Non-pigmented ciliary epithelial cell (primary cell): ENCODE measurements at places on chromosomes 2 and 18.
A peak's percentile ranks its signal among the peaks of the same experiment; 100 is the strongest.

DNA sequence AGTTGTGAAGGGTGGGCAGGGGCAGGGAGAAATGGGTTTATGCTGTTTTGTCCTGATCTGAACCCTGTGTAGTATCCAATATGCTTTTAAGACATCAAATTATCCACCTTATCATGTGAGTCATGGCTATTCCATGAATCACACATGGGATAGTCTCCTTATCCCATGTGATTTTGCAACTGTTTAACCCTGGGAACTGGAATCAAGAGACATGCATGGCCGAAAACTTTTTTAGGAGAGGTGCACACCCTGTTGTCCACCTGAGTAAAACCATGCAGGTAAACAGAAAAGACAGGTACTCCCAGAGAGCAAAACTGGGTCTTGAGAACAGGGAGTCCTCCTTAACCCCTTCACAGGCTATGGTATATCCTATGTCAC is 490.6 kb upstream of the HS6ST1 start:
- no peak for DNase-seq

DNA sequence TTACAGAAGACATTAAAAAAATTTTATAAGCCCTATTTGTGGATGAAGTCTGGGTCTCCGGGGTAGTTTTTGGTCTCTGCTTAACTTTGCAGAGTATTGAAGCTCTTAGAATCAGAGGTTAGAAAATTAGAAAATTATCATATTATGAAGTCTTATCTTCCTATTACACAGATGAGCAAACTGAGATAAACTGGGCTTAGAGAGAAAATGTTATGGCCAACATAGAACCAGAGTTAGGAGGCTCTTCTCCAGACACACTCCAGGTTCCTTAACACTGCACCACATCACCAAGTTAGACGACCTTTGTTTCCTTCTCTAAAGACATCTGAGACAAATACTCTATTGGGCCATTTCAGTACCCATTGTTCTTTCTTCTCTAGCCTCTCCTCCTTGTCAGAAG is 36.7 kb upstream of the NEB start:
- DNase-seq, result no peak

DNA sequence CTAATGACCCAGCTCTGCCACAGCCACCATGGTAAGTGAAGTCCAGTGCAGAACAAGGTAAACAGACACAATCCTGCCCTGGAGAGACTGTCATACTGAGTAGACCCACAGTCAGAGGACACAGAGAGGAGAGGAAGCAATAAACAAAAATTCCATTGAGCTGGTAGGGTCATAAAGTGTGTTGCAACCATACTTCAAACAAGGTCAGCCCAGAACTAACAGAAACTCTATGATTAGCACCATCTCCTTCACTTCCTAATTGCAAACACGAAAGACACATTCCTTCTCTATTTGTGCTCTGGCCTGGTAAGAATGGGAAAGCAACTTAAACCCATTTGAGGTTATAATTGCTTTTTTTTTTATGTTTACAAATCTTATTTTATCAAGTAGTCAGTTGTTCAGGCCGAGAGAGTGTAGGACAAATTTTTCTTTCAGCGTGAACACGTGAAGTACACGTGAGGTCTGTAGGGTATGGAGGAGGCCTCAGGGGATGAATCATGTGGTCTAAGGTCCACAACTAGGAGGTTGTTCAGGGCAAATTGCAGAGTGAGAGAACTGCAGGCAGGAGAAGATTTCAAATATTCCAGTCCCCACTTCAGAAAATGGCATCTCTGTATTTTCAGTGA is 71.4 kb upstream of the GLS start:
- no peak for DNase-seq

DNA sequence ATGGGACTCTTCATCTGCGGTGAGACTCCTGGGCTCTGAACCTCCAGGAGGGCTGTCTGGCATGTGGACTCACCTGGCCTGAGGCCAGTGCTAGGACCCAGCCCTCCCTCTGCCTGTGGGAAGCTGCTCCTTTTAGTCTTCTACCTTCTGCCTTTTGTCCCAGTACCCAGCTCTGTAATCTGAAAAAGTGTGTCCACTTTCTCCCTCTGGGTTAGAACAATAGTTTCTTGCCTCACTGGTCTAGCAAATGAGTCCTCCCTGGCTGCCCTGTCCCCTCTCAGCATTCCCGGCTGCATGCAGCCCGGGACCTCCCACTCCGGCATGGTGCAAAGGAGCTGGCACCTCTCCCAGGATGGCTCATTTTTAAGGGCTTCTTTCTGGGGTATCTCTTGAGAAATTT is 25.9 kb downstream of the GKN2 start:
- DNase-seq, result no peak

DNA sequence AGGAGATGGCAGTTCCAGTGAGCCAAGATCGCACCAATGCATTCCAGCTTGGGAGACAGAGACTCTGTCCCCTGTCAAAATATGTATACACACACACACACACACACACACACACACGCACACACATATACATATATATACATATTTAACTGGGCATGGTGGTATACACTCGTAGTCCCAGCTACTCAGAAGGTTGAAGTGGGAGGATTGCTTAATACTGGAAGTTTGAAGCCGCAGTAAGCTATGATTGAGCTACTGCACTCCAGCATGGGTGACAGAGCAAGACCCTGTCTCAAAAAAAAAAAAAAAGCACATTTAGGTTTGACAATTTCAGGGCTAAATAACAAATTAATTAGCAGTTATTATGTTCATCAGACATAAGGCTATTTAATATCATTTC is 36.0 kb upstream of the ATIC start:
- no peak for DNase-seq

DNA sequence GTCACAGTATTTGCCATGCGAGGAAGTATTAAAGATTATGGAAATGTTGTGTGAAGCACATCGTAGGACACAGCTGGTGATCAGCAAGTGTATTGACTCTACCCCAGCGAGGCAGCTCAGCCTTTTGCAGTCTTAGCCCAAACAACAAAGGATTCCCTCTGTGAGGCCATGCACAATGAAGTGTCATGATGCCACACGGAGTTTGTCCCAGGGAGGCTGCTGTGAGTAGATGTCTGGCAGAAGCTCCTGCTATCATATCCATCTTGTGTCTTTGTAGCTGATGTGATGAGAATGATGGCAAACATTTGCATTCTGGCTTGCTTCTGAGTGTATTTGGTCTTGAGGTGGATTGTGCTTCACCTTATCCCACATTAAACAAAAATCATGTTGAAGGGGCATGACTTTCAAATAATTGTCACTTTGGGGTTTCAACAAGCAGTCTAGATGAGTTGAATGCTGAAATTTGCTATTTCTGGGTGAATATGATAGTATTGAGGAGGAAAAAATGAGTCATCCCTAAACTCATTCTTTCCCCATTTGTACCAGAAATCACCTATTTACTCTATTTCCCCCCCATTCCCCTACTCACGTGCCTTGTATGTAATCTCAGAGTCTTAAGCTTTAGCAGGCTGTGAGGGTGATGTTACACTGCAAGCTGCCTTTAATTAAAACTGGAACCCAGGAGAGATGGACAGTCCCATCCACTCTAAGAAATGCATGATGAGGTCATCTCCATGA is 273.5 kb downstream of the RNF144A start:
- no peak for DNase-seq

DNA sequence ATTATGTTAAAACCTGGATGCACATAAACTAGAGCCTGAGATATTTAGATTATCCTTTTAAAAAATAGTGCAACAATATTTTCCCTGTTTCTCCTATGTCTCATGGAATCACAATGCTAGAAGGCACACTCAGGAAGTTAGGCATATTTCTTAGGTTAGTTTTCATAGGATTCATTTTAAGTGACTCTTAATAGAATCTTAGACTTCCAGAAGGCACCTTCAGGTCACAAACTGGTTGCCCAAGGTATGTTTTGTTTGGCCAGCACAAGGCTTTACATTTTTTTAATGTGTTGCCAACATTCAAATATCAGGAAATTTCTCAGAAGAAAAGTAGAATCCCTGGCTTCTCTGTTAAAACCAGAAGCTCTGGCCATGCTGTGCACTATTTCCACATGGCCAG is 129.3 kb downstream of the LNPK start:
- DNase-seq, result no peak

DNA sequence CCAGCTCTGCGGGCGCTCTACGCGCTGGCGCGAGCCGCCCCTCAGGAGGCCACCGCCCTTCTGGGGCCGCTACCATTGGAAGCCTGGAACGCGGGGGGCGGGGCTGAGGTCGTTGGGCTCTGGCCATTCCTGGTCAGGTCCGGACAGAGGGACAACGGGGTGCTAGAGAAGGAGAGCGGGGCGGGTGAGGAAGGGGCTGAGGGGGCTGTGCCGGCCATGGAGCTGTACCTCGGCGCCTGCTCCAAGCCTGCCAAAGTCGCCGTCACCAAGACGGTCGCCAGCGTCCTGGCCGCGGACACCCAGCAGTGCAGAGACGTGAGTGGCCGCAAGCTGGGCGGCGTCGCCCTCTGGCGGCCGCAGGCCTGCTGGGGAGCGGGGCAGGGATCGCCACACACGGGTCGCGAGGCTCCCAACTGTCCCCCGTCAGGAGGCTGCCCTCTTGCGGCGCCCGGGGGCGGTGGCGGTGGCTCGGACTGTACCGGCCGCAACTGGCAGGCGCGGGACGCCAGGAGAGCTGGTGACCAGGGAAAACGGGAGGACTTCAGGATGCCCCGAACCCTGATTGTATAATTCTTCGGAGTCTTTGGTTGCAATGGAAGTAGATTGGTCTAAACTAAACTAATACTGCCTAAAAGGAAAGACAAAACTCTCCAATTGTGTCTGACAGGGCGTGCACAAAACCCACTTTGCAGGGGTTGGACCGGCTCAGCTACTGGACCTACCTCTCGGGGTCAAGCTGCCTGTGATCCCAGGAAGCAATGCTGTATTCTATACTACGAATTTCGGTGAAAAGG is at the start of gene FSIP2:
FSIP2 (plus strand) TSS at position 126 of the 794 bp plus-strand sequence; CDS start at position 217, 91 bp downstream.
- DNase-seq, result no peak

- no peak for DNase-seq
Measured at GRCh38 chr18:13577781-13578180, 148.6 kb downstream of the FAM210A start.

- no peak for DNase-seq
Measured at GRCh38 chr2:57842531-57842930, 204.1 kb upstream of the VRK2 start.

- no peak for DNase-seq
Measured at GRCh38 chr18:51278045-51278649, 80.7 kb upstream of the MEX3C start.

DNA sequence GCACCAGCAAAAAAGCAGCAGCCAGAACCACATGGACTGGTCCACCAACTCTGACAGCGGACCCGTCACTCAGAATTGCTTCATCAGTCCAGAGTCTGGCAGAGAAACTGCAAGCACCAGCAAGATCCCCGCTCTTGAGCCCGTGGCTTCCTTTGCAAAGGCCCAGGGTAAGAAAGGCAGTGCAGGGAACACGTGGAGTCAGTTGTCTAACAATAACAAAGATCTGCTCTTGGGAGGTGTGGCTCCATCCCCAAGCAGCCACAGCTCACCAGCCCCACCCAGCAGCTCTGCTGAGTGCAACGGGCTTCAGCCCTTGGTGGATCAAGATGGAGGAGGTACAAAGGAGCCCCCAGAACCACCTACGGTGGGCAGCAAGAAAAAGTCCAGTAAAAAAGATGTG is 269.3 kb downstream of the SETBP1 start:
- no peak for DNase-seq

DNA sequence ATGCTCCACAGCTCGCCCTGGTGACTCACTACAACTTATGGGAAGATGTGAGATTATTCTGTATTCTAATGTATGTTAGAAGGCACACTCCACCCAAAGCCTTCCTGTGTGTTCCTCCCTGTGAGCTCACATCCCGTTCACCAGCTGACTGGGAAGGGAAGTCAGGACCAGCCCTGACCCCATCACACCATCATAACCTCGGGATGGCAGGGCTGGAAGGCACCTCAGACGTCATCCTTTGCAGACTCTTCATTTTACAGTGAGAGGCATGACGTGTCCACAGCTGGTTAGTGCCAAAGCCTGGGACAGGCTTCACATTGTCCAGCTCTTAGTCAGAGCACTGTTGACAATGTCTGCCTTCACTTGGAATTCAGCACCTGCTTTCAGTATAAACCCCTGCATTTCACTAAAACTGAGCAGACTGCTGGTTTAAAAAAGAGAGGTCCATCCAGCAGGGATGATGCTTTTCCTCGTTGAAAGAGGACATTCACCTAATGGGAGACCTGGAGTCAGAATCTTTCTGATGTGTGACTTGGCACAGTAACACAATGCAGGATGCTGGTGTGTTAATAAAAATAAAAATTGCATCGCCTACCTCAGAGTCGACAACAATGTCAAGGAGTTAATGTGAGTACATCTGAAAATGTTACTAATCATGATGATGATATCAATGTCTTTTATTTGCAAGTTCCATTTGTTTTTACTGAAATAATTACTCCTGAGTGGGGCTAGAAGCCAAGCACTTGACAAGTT is 418.0 kb upstream of the TNP1 start:
- peak; percentile 89 for DNase-seq

DNA sequence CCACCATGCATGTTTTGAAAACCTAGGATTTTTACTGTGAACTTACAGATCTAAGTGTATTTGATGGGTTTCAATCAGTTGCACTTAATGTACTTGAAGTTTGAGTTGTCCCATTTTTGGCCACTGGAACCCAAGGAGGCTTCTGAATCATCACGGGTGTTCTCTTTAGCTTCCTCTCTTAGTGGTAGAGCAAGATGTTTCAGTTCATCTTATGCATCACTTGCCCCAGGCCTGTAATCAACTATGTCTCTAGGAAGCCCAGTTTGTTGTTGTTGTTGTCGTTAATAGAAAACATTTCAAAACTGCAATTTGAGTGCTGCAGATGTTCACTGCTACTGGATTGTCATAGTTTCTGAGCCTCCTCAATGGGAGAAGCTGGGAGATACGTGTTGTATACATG is 97.0 kb downstream of the FHOD3 start:
- no peak for DNase-seq

- no peak for DNase-seq
Measured at GRCh38 chr2:71153585-71154224, 23.3 kb downstream of the MPHOSPH10 start.

- DNase-seq, result no peak
Measured at GRCh38 chr2:143933946-143934569, 585.9 kb downstream of the ZEB2 start.

DNA sequence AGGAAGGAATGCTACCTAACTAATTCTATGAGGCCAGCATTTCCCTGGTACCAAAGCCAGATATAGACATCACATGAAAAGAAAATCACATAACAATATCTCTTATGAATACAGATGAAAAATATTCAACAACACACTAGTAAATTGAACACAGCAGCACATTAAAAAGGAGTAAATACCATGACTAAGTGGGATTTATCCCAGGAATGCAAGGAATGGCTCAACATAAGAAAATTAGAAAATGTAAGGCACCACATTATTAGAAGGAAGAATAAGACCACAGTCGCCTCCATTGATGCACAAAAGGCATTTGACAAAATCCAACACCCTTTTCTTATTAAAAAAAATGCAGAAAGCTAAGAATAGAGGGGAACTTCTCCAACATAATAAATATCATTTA is 133.9 kb downstream of the TTC32 start:
- no peak for DNase-seq
